ENCODE measurements at places on chromosomes 16 and 17.

DNA sequence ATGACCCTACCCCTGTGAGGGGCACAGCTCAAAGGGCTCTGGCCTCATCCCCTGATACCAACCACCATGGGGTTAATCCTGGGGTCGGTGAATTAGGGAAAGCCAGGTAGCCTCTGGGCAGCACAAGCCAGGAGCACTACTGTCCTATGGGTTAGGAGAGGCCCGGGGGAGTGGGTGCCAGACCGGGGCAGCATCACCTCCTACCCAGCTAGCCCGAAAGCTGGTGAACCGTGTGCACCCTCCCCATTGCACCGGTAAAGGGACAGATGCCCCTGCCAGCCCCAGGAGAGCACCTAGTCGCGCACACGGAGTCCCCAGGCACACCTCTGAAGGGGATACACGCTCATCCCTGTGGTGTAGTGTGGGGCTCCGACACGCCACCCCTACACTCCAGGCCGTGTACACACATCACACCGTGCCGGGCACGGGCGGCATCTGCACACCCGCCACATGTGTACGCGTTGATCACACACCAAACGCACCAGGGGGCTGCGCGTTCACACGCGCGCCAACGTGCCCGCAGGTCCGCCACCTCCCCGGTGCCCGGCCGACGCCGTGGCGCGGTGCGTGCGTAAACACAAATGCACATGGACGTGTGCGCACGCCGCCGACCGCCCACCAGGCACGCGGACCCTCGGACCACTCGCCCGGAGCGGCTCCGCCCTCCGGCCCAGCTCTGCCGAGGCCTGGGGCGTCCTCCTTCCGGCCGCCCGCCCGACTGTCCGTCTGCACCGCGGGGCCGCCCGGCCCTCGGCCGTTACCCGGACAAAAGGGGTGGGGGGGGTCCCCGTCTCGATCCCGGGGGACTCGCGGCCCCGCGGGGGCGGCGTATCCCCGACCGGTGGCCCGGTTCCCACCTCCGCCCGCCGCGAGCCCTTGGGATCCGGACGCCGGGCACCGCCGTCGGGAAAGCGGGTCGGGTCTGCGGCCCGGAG lies 785 bp downstream of the UBALD1 start:
- DNase-seq: peak; percentile 72

GRCh38 chr17:72400863-72401262 lies 280.0 kb downstream of the SOX9 start:
- DNase-seq: no peak

- no peak for DNase-seq
Measured at GRCh38 chr16:11395949-11396240, 50.6 kb downstream of the RMI2 start.

GRCh38 chr17:75925103-75925502 lies 15.7 kb downstream of the FBF1 start:
- no peak for DNase-seq

DNA sequence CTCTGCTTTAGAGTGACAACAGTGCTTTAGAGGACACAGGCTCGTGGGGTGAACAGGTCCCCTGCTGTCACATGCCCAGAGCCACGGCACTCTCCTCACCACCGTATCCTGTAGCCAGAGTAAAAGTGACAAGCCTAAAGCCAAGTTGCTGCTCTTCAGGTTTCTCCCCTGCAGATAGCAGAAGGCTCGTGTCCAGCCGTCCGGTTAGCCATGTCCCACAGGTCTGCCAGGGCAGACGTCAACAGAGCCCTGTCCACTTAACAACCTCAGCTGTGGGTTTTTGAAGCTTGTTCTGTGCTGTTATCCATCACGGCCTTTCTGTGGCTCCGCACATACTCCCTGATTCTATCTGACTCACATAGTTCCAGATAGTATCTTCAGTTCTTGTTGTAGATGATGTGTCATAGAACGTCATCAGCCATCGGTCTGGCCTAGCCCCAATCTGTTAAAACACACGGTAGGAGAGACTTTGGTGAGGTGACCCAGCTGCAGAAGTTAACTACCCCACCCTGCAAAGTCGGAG lies 100.7 kb downstream of the SOCS1 start:
- no peak for DNase-seq

- no peak for DNase-seq
Measured at GRCh38 chr17:65463242-65463641, 98.2 kb downstream of the AXIN2 start.

GRCh38 chr16:51049678-51050376 lies 101.2 kb downstream of the SALL1 start:
- DNase-seq: no peak

DNA sequence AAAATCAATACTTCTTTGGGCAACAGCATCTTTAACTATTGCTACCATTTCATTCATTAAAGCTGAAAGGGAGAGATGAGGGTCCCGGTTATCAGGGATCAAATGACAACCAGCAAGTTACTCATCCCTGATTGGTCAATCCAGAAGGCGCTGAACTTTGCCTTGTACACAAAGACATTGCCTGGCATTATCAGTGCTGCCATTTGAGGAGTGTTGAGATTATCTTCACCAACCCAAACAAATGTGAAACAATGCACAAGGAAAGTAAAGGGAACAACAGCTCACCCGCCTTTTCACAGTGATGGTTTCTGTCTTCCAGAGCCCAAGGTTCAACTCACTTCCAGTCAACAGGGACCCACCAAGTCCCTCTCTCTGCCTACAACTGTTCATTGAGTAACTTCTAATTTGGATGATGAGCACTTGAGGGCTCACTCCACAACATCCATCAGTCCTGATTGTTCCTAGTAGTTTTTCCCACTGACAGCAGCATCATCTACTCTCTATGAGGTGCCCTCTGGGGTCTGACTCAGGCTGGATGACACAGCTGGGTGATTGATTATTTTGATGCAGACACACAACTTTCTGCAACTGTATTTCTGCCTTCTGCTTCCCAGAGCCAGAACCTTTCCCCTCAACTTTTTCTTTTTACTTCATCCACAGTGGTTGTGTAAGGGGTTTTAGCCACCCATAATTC lies 32.0 kb downstream of the LYRM9 start:
- DNase-seq: no peak

- DNase-seq: no peak
Measured at GRCh38 chr17:70813355-70813930, 644.1 kb downstream of the KCNJ2 start.

DNA sequence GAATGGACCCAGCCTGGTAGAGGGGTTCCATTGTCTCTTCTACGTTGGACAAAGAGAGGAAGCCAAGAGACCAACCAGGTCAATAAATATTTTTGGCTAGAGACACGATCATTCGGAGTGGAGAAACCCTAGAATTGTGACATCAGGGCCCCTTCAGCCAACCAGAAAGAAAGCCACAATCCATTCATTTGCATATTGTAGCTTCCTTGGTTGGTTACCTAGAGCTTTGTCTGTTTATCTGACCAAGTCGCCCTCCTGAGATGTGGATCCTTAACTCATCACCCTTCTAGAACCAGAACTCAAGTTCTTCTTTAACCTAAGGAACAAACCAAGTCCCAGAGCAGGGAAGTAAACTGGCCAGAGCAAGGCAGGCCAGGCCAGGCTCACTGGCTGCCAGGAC lies at the start of gene CCDC182:
Gene CCDC182 (minus strand): TSS at position 58 of the 400 bp plus-strand sequence. CDS start 27 bp downstream, at position 31.
- DNase-seq: no peak

- no peak for DNase-seq
Measured at GRCh38 chr17:65459677-65460347, 101.6 kb downstream of the AXIN2 start.

DNA sequence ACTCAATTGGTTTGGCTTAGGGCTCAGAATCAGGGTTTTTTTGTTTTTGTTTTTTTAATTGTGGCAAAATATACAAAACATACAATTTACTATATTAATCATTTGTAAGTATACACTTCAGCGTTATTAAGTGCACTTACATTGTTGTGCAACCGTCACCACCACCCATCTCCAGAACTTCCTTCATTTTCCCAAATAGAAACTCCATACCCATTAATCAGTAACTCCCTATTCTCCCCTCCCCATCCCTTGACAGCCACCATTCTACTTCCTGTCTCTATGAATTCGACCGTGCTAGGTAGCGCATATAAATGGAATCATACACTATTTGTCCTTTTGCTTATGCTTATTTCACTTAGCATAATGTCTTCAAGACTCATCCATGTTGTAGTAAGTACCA lies 45.2 kb upstream of the DHX40 start:
- DNase-seq: no peak

DNA sequence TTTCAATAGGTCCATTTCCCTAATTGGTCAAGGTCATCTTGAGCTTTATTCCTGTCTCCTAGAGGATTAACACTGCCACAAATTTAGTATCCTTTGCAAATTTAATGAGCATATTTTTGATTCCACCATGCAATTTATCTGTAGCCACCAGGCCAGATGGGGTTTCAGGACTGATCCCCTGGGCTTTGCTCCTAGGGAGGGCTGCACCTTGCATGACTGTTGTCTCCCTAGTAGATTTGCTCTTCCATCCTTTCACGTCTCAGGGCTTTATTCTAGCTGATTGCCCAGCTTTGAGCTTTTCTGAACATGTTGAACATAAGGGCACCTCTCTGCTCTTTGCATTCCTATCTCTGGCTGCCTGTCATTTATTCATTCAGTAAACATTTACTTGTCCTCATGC lies 7.7 kb upstream of the KCNH6 start:
- no peak for DNase-seq

- no peak for DNase-seq
Measured at GRCh38 chr17:9468937-9469336, 106.7 kb downstream of the STX8 start.

GRCh38 chr16:269061-269796 lies 6.5 kb downstream of the RGS11 start:
- no peak for DNase-seq

- no peak for DNase-seq
Measured at GRCh38 chr16:10371592-10371991, 14.3 kb upstream of the ATF7IP2 start.

DNA sequence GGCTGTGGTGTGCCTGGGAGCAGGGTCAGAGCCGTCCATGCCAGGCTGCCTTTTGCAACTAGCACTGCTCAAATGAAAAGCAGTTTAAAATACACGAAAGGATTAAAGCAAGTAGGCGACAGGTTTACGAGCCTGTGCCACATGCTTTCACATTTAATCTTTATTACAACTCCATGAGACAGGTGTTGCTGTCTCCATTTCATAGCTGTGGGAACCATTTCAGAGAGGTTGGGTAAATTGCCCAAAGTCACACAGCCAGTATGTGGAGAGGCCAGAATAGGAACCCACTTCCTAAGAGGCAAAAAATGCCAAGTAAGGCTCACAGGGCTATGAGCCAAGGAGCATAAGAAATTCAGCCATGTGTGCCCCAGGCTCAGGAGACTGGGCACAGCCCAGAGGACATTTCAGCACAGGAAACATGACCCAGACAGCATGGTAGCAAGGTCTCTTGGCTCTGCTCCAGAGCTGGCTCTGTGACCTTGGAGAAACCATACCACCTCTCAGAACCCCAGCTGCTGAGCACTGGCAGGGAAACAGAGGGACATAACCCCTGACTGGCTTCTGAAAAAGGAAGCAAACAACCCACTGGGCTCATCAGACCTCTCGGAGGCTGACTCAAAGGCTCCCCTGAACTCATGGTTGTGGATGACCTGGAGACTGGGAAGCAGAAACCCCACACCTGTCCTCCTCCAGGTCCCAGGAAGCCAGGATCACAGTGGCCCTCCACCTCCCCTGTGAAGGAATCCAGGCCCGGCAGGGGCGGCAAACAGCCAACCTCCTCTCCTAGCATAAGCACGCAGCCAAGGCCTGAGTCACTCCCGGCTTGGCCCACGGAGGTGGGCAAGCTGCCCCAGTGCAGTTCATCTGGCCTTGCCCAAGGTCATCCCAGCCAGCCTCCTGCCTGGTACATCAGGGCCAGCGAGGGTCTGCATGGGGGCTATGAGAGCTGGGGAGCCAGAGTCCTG lies 40.3 kb upstream of the MRPS23 start:
- no peak for DNase-seq

- DNase-seq: no peak
Measured at GRCh38 chr16:89572073-89572484, 3.5 kb upstream of the CPNE7 start.

DNA sequence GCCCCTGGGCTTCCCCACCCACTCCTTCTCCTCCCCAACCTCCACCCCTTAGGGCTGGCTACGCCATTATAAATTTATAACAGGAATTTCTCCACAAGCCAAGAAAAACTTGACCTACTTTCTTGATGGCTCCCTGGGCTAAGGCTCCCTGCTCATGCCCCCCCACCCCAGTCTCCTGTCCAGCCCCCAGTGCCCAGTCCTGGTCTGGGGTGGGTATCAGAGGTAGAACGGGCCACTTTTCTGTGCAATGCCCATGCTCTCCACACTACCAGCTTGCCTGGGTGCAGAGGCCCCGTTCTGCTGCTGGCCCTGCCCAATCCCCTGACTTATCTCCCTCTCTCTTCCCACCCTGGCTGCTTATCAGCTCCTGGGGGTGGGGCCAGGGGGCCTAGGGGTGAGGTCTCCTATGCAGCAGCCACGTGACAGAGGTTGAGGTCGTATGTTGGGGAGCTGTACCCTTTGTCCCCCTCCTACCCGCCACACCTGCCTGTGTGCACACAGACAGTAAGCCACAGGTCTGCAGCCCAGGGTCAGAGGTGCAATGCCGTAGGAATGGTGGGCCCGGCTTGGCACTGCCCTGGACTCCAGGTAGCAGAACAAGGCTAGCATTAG lies 10.1 kb downstream of the THRA start:
- no peak for DNase-seq

DNA sequence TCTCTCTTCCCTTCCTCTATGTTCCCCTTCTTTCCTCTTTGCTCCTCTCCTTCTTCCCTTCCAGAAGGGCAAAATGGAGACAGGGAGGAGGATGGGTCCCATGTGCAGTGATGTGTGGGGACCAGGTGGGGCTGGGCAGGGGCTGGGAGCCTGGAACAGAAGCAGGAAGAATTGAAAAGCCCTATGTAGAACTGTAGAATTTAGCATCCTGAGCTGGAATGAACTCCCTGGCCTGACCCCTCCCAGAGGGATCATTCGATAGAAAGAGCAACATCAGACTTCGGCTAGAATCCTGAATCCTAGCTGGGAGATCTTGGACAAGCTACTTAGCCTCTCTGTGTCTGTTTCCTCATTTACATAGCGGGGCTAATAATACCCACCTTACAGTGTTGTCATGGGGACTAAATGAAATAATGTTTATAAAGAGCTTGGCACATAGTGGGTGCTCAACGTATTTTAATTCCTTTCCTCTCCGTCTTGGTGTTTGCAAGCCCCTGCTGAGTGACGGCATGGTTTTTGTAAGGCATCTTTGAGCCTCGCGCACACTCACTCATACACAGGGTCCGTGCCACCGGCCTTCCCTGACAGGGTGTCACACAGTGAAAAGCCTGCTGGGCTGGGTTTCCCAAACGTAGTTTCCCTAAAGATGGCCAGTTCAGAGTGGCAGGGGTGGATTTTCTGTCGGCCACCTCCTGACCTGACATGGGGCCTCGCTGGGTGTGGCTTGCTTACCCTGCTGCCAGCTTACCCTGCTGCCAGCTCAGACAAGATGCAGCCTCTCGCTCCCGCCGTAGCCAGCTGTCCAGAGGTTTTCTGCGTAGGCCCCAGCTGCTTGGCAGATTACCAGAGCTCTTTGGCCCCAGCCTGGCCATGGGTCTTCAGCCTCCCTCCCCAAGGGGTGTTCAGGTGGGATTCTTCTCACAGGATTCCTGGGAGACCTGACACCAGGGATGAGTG lies 6.1 kb upstream of the ARHGAP23 start:
- no peak for DNase-seq

All from nephron progenitor cell (in vitro differentiated cells).